ENCODE measurements at places on chromosomes 3 and 15.
A peak's percentile ranks its signal among the peaks of the same experiment; 100 is the strongest.

DNA sequence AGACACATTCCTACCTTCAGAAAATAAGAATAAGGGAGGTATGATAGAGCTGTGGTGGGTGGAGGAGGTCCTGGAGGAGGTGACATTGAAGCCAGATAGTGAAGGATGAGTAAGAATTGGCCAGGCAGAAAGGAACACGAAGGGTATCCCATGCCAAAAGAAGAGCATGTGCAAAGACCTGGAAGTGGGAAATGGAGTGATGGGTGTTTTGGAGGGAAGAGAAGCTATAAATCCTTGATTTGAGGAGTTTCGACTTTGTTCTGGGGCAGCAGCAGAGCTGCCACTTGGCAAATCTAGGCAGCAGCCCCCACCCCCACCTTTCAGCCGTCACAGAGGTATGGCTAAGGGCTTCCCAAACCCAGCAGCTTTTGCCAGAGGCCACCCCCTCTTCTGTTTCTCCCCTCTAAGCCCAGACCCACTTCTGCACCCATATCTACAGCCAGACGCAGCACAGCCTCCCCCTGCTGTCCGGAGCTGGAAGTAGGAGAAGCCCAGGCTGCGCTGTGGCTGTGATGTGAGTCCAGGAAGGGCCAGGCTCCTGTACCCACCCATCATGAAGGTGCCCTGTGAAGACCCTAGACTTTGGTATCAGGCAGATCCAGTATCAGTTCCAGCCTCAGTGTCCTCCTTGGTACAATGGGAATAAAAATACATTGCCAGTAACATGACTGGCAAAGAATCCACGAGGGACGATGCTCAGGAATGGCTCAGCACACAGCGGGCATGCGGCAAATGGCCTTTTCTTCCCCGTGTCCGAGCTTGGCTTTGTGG is 188.7 kb upstream of the LINGO1 start:
- DNase-seq, result peak; percentile 20

DNA sequence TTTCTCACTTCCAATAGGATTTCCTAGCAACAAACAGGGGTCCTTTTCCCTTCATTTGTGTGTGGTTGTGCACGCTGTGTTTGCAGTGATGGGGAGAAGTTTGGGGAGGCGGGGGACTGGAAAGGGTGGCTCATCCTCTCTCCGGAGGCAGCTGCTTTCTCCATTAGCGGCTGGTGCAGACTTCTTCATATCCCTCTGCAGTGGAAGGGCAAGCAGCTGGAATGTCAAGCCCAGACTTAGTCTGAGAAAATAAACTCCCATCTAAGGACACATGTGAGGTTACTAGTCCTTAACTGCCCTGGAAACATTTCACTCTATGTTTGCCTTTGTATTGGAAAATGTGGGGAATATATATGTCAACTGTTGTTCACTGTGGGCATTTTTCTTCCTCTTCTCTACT is 467.0 kb upstream of the RASGRP1 start:
- no peak for DNase-seq

DNA sequence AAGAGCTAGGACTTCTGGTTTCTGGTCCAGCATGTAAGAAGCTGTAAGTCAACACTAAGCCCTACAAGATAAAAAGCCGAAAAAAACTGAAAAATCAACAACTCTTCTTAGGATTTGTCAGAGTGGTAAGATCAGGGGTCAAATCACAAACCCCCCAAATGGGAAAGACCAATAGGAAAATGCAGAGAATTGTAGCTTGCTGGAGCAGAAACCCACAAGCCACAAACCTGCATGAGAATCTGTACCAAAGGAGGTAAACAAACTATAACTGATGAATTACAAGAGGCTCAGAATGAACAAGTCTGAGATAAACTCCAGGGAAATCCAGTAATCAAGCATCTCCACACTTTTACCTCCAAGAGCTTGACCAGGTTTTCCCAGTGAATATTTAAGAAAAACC is 36.0 kb downstream of the RFX7 start:
- DNase-seq, result no peak

DNA sequence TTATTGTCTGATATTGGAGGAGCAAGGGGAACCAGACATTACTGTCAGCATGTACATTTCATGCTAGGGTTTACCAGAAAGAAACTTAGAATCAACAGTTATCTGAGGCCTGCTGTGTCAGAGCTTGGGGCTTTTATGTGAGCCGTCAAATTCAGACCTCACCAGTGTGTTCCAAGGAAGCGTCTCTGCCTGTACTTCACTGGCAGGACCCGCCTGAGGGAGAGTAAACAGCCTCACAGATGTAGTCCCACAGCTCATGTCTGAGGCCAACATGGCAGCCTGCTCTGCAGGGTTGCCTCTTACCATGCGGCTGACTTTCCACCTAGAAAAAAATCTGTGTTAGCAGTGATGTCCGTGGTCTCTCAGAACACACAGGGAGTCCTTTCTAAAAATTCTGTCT is 74.3 kb downstream of the GHSR start:
- DNase-seq, result no peak

GRCh38 chr3:10370429-10370828 is 49.5 kb upstream of the SEC13 start:
- DNase-seq, result no peak

- DNase-seq, result no peak
Measured at GRCh38 chr3:32837789-32838188, 20.0 kb downstream of the TRIM71 start.

DNA sequence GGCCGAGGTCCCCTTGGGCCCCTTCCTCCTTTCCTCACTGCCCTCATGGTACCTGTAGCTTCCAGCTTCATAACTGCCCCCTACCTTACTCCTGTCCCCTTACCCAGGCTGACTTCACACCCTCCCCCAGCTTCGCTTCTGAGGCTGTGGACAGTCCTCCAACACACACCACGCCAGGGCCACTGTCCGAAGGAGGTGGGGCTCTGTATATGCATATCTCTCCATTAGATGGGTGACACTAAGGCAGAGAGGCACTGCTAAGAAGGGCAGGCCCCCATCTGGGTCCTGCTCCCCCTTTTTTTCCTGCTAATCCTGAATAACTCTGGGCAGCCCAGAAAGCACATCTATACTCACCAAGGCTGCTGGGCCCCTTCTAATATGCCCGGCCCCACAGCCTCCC is 1.0 kb upstream of the COL7A1 start:
- DNase-seq, result no peak

GRCh38 chr3:50605901-50606326 is 5.7 kb downstream of the CISH start:
- DNase-seq, result peak; percentile 31

DNA sequence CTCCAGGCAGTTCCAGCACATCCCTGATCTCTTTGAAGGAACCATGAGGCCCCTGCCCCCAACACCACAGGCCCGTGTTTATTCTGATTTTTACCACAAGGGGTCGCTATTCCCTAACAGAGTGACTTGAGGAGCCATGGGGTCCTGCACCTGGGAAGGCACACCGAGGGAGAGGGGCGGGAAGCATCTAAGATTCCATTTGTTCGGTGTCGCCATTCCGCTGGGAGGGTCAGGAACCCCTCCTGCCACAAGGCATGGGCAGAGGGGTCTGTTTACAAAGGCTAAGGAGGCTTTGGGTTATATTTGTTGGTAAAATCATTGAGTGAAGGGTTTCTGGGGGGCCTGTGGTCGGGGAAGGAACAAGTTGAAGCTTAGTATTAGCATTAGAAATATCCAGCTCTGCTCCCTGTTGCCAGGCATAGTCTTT is 77.1 kb downstream of the WDR76 start:
- DNase-seq, result peak; percentile 28

GRCh38 chr3:168273917-168274316 is 178.2 kb upstream of the GOLIM4 start:
- no peak for DNase-seq

DNA sequence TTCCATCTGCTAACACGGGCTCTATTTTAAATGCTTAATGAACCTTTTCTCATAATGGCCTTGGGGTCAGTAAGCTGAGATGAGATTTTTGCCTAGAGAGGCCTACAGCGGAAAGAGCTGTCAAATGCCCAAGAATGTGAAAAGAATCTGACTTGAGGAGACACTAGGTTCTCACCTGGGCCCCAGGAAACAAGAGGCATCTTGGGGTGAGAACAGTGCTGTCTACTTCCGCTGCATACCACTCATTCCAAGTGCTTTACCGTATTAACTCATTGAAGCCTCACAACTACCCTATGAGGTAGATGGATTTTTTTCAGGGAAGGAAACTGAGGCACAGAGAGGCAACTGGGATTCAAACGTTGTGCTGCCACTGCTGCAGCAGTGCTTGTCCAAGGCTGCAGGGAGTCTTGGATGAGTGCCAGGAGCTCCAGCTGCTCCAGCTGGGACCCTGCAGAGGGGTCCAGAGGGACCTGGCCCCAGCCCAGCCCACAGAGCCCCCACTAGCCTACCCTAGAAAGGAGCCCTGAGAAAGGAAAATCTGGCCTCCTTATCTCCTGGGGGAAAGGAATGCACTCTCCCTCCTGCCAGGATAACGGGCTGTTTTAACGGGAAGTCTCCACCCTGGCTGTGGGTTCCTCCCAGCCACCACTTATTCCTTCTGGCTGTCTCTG is 68.4 kb downstream of the SLC12A8 start:
- DNase-seq, result no peak

DNA sequence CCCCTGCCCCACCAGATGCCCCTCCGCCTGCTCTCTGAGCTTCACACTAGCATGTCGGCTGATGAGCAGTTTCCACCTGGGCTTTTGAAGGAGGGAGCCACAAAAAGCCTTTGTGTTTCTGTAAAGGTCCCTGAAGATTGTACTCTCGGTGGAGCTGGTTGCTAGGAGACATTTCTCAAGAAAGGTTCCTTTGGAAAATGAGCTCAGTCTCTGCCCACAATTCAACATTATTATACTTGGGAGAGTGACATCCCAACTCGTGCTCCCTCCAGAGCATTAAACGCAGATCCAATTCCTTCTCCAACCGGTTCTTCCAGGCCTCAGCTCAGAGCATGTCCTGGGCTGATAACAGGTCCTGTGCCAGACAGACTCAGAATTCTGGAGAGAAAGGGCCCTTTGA is 26.8 kb upstream of the FAM107A start:
- DNase-seq, result no peak

GRCh38 chr15:83327041-83327440 is 42.6 kb upstream of the BNC1 start:
- DNase-seq, result no peak

GRCh38 chr3:150081084-150081483 is 110.4 kb upstream of the PFN2 start:
- no peak for DNase-seq

GRCh38 chr3:152817400-152817799 is 17.5 kb upstream of the P2RY1 start:
- no peak for DNase-seq

- no peak for DNase-seq
Measured at GRCh38 chr3:142960322-142960850, 3.1 kb downstream of the PAQR9 start.

- DNase-seq, result no peak
Measured at GRCh38 chr3:123657111-123657510, 72.3 kb upstream of the HACD2 start.

GRCh38 chr15:85588677-85589076 is 206.0 kb downstream of the KLHL25 start:
- DNase-seq, result no peak

GRCh38 chr15:32774022-32774421 is 56.2 kb downstream of the GREM1 start:
- DNase-seq, result no peak

- no peak for DNase-seq
Measured at GRCh38 chr3:163328680-163329079, 1749.6 kb downstream of the SI start.

DNA sequence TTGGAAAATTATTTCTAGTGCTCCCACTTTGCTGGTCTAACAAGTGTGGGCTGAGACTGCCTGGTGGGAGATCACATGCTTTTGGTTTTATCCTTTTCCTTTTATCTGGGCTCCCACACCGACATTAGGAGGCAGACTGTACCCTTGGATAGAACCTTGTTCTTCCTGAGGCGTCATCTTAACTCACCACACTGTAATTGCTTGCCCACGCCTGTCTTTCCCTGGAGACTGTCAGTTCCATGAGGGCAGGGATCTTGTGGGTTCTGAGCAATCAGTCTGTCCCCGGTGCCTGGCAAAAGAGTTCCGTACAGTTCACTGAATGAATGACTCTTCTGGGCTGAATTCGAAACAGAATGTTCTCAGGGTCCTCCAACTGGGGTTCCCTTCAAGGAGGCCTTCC is 124.6 kb upstream of the ABHD17C start:
- no peak for DNase-seq

- no peak for DNase-seq
Measured at GRCh38 chr3:13087320-13087990, 14.2 kb upstream of the IQSEC1 start.

GRCh38 chr3:148884261-148884660 is 19.2 kb downstream of the CPA3 start:
- DNase-seq, result no peak

DNA sequence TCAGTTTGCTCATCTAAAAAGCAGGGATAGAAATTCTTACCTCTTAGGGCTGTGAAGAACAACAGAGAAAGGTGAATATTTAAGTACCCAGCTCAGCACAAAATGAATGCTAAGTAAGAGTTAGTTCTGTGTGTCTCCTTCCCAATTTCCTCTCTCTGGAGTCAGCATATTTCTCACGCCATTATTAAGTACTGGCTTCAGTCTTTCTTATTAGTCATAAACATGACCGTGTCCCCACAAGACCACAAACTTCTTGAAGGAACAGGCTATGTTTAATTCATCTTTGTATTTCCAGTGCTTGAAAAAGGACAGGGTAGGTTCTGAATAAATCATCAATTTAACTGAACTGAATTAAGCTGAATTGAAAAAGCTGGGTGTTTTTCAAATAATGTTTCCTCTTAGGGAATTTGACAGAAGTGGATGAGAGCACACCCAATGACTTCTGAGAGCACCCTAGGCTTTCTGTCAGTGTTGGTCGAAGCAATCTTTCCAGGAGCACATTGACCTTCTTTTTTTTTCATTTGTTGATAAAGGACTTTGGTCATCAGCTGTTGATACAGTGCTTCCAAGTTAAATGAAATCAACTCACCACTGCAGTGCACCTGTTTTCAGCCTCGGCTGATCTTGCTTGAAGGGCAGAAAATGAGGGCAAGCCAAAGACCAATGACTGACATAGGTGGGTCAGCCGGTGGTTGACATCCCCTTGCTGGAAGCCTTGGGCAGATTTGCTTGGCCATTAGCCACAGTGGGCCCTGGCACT is 324.6 kb downstream of the MFSD1 start:
- no peak for DNase-seq

DNA sequence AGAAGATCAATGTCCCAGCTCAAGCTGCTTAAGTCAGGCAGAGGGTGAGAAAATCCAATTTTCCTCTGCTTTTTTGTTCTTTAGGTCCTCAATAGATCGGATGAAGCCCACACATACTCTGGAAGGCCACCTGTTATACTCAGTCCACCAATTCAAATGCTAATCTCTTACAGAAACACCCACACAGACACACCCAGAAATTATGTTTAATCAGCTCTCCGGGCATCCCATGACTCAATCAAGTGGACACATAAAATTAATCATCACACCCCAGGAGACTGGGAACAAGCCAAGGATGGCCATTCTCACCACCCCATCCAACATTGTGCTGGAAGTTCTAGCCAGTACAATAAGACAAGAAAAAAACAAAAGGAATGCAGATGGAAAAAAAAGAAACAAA is 67.8 kb upstream of the SLC24A5 start:
- no peak for DNase-seq
